ENCODE measurements at places on chromosomes 1 and 21.

DNA sequence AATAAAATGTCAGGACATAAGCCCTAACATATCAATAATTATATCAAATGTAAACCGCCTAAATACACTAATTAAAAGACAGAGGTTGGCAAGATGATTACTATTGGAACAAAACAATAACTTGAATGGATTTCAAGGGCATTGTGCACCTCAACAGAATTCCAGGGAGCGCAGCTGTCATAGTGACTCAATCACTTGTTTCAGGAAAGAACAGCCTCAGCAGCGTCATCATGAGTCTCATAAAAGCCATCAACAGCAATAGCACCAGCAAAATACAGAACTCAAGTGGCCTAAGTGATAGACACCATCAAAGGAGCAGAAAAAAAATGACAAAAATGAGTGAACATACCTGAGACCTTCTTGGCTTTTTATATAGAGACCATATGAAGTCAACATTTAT, 632.7 kb upstream of the NR5A2 start:
- no peak for DNase-seq

- no peak for DNase-seq
These were observed 10.6 kb downstream of the CNR2 start for GRCh38 chr1:23902321-23903278.

- no peak for DNase-seq
These were observed 69.4 kb downstream of the PLPP3 start for GRCh38 chr1:56509713-56510641.

DNA sequence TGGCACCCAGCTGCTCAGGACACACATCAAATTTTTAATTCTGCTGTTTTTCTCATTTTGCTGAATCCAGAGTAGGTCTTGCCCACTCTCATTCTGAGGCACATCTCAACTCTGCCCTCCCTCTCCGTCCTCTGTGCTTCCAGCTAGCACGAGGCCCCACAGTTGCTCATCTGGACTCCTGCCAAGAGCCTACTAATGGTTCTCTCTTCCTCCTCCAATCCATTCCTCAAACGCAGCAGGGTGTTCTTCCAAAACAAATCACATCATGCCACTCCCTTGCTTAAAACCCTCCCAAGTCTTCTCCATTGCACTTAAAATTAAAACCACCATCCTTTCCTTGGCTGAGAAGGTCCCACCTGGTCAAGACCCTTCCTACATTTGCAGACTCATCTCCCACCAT, 49.8 kb upstream of the SCAF4 start:
- no peak for DNase-seq
